ENCODE measurements at places on chromosomes 3 and 15. TPM values are rescaled to one million over a fixed set of nuclear protein-coding genes. Genes with fewer than 3 reads are reported as not detected.

The OXTR gene
- total RNA-seq = 105 TPM

DNA sequence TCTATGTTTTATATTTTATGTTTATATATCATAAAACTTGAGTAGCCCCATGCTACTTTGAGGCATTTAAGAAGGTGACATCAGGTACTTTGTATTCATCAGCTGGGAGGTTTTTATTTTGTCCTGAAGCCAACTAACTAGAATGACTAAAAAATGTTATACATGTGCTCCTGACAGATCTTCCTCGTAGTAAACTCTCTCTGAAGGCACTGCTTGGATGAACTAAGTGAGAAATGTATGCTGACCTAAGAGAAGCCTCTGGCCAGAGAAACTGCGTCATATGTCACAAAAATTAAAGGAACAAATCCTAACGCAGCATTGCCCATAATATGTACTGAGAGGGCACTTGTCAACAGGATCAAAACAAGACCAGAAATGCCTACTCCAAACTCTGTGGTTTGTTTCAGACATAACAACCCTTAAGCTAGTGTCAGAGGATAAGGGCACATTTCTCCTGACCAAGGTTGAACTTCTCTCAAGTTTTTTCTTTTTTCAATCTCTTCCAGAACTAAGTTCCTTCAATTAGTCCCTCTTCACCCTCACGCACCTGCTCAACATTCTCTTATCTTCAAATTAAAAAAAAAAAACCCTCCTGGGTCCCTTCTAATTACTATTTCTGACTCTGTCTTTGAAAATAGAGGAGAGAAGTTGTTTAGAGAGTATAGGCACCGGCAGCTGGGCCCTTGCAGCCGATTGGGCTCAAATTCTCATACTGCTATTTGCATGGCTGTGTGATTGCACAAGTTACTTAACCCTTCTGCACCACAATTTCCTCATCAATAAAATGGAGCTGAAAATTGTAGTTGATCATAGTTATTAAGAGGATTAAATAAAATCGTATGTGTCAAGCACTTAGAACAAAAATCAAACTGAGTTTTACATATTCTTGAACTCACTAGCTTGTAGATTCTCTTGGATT is 159.0 kb downstream of the FRMD5 start:
- no peak for DNase-seq

GRCh38 chr15:53470743-53471142 is 288.7 kb downstream of the WDR72 start:
- no peak for DNase-seq

DNA sequence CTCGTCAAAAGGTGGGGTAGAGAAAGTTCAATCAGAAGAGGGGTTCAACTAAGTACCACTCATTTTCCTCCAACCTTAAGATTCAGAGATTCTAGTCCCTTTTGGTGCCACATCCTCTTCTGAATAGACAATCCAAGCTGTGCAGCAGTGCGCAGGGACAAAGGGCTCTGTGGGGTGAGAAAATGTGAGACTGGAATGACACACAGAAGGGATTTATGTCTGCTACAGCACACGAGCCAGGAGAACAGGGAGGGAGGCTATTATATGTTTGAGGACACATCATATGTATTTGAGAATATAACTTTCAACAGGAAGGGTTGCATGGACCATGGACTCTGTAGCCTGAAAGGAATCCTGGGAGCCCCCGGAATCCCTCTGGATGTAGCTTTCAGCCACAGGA is 33.0 kb downstream of the LSM3 start:
- DNase-seq = no peak

- no peak for DNase-seq
Observed at GRCh38 chr15:55588815-55589115, 620 bp upstream of the PYGO1 start.

GRCh38 chr3:13157986-13158385 is 84.8 kb upstream of the IQSEC1 start:
- DNase-seq = no peak

DNA sequence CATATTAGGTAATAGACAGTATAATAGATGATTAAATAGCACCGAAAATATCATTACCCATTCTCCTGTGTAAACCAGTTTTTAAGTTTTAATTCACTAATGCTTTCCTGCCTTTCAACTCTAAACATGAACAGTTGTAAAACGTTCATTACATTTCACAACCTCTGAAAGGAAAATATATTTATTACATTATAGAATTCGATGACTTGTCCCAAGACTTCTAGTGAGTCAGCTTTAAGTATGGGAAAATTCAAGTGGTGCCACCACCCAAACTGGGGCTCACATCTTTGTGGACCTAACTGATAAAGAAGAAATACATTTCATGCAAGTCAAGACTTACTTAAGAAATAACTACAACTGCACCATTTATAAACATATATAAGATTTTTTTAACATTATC is 2.0 kb downstream of the TRIM59 start:
- no peak for DNase-seq

The ITGB5 gene
- total RNA-seq = 181 TPM

DNA sequence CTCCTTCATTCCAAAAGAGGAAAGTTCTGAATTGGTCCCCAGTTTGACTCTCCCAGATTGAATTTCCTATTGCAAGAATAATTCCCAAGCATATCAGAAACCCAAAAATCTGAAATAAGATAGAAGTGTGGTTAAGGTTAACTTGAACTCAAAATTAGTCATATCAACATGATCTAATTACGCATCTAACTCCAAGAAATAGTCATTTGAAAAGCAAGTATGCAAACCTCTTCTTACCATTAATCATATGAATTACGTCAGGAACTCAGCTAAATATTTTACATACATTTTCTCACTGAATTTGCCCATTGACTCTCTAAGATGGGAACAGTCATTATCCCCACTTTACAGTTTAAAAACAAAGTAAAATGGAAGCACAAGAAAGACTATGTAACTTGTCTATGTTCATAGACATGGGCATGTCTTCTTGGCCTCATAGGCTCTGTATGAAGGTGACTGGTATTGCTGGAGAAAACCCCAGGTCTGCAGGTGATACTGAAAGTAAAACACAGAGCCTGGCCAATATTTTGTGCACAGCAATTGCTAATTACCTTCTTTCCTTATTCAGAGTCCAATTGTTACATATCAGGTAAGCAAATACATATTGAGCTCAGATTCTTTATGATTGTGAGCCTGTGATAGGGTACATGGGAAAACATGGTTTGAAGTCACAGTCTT is 139.2 kb downstream of the ATP8B4 start:
- DNase-seq = no peak

All from breast epithelium (tissue), 4 donors.